ENCODE measurements at places on chromosomes 11 and 22.

GRCh38 chr22:41668971-41669911 is 19.4 kb downstream of the SNU13 start:
- peaks cover 16% of the 10 kb centered on the region for H3K4me1 ChIP-seq
- H3K4me3 ChIP-seq = no peak overlapping the region
- H3K27me3 ChIP-seq = no peaks in the 10 kb centered on the region
- H3K36me3 ChIP-seq = peaks cover 39% of the 10 kb centered on the region

- H3K4me1 ChIP-seq = peaks cover 86% of the 10 kb centered on the region
- H3K27me3 ChIP-seq = no peaks in the 10 kb centered on the region
- H3K4me3 ChIP-seq = peak overlapping the region; percentile 72
- no peaks in the 10 kb centered on the region for H3K36me3 ChIP-seq
Measured at GRCh38 chr22:37079668-37080171, 28.2 kb downstream of the KCTD17 start.

GRCh38 chr11:84455691-84456090 is 1169.5 kb upstream of the CCDC90B start:
- H3K4me1 ChIP-seq = no peaks in the 10 kb centered on the region
- no peaks in the 10 kb centered on the region for H3K36me3 ChIP-seq

- H3K27ac ChIP-seq = peak overlapping the region; percentile 93
- peaks cover 45% of the 10 kb centered on the region for H3K4me1 ChIP-seq
- H3K4me3 ChIP-seq = peak overlapping the region; percentile 99
Measured at GRCh38 chr11:78187366-78188285, 800 bp downstream of the KCTD21 start.

DNA sequence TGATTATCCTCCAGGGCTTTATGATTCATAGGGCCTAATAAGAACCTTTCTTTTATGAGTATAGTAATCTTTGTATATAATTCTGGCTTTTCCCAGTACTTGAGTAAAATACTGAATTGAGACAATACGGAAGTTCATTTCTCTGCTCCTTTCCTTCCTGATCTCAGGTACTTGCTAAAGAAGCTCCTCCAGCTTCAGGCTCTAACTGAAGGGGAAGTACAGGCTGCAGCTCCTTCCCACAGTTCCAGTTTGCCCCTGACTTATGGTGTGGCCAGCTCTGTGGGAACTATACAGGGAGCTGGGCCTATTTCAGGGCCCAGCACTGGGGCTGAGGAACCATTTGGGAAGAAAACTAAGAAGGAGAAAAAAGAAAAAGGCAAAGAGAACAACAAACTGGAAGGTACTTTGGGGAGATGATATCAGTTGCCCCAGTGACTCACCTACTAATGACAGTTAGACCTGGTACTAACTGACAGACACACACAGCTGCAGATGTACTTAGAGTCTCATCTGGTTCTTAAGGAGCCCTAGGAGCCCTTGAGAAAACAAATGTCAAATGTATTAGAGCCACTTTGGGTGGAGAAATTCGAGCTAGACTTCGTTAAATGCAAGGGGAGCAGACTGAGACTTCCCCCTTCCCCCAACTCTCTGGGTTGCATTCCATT is 3.0 kb downstream of the TBRG1 start:
- peak overlapping the region; percentile 44 for H3K27ac ChIP-seq
- no peak overlapping the region for H3K4me3 ChIP-seq
- peaks cover 44% of the 10 kb centered on the region for H3K36me3 ChIP-seq
- H3K4me1 ChIP-seq = peaks cover 24% of the 10 kb centered on the region
- H3K27me3 ChIP-seq = peaks cover 4% of the 10 kb centered on the region

All from activated CD8-positive, alpha-beta T cell treated with anti-CD3 and anti-CD28 coated beads, Interleukin-2, amount 10 ng/mL, durations not matched to agents 7 days and 5 days (primary cell).